ENCODE measurements at places on chromosomes 4 and X. TPM values are rescaled to one million over a fixed set of nuclear protein-coding genes. Genes with fewer than 3 reads are reported as not detected.

Gene ATP1B4
- total RNA-seq: not detected

Gene VEGFC
- total RNA-seq: not detected

Gene TMEM47
- total RNA-seq: not detected

Gene XPNPEP2
- 0.23 TPM for total RNA-seq

Gene PRICKLE3
- total RNA-seq: 18.4 TPM

Gene MAGEA12
- total RNA-seq: not detected

Gene C1QTNF7
- total RNA-seq: not detected

Gene FREM3
- not detected for total RNA-seq

All from activated CD8-positive, alpha-beta memory T cell treated with anti-CD3 and anti-CD28 coated beads for 36 hours (primary cell).